ENCODE measurements at places on chromosomes 5 and 9.
A peak's percentile ranks its signal among the peaks of the same experiment; 100 is the strongest.

DNA sequence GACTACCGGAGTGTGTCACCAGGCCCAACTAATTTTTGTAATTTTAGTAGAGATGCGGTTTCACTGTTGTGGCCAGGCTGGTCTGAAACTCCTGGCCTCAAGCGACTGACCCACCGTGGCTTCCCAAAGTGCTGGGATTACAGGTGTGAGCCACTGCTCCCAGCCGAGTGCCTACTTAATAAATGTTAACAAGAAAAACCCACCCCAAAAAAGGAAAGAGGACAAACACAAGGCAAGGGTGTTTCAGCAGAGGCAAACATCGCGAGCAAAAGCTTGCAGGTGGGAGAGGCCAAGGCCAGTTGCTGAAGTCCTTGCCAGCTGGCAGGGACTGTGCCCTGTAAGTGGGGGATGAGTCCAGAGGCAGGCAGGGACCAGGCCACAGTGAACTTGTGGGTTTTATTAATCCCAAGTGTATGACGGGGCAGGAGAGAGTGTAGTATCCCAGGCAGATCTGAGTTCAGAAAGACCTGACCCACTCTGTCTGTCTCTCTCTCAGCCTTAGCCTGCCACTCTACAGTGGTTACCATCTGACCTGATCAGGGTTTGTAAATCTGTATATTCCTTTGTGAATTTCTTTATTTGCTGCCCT lies 6.4 kb upstream of the FPGS start:
- DNase-seq, result peak; percentile 64

DNA sequence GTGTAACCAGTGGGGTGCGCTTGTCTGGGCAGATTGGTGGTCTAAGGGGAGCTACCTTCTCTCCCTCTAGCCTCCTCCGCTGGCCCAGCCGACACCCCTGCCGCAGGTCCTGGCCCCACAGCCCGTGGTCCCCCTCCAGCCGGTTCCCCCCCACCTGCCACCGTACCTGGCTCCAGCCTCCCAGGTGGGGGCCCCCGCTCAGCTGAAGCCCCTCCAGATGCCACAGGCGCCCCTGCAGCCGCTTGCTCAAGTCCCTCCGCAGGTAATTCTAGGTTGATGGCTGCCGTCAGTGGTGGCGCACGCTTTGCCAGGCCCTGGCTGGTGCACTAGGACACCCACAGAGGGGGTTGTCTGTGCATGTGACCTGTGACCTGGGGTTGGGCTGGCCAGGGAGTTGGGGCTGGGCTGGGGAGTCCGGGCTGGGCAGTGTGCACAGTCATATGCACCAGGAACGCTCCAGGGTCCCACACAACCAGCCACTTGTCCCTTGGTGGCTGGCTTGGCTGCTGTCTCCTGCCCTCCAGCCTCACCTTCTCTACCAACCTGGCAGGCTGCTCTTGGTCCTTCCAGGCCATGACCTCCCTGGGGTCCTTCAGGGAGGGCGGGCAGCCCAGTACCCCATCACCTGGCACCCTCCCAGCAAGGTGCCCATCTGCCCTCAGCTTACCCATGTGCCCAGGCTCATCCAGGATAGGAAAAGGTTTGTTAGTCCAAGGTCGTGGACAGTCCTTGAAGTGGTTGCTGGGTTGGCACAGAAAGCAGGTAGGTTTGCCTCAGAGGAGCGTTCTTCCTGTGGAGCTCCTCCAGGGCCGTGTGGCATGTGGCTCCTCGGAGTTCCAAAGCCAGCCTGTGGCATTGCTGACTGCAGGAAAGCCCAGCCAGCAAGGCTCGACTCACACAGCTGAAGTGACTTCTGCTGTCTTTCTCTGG lies 73.2 kb downstream of the WNK2 start:
- DNase-seq, result peak; percentile 38

- DNase-seq, result no peak
These were observed 116.4 kb downstream of the GADD45G start for GRCh38 chr9:89721176-89721700.

DNA sequence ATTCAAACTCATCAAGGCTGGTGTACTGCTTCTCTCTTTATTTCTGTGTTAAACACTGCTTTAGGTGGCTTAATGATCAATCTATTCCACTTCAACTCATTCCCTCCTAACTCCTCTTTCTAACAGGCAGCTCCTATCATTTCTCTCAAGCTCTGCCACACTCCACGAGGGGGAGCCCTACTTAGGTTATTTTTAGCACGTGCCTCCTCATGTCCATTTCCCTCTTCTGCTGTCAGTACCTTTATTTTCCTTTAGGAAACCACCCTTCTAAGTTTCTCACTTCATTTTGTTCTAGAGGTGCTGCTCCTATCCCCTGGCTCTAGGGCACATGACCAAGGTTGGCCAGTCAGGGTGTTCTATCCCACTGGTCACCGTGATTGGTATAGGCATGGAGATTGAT lies 6.7 kb upstream of the BRINP1 start:
- DNase-seq, result no peak

DNA sequence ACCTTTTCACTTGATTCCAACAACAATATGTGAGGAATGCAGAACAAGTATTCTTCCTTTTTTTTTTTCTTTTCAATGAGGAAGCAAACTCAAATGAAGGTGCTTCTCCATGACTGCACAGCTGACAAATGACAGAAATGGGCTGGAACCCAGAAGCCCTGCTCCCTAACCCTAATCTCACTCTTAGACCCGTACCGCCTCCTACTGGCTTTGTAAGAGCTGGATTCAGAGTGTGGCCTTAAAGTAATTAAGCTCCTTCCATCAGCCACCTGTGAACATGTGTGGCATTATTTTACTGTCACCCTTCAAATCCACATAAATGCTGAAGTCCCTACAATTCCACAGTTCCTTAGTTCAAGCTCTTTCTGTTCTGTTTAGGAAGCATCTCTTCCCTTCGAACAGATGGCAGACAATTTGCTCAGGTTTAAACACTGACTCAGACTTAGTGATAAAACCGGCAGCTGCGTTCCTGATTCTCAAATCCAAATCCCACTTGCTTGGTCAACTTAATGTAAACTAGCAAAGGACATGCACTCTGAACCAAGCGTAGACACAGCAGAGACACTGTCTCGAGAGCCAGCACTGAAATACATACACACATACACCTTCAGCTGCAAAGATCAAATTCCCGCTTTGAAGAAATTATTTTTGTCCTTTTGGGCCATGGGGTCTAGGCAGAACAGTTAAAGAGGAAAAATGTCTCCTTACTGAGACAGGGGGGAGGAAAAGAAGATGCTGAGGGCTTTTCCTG lies 316.7 kb upstream of the TLE4 start:
- no peak for DNase-seq

DNA sequence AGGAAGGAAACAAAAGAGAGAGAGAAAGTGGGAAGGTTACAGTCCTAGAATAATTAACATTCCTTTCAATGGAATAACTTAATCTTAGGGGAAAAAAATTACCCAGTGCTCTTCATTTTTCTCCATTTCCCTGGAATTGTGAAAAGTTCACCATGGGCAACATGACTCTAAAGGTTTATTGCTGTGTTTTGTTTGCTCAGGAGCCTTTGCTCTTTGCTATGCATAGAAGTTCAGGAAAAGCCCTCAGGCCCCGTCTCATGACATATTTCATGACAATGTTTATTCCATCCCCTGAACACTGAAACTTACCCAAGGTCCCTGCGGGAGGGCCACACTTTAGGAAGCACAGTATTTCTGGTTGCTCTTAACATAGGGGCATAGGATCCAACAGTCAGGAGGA lies 9.8 kb upstream of the CTSL start:
- no peak for DNase-seq

DNA sequence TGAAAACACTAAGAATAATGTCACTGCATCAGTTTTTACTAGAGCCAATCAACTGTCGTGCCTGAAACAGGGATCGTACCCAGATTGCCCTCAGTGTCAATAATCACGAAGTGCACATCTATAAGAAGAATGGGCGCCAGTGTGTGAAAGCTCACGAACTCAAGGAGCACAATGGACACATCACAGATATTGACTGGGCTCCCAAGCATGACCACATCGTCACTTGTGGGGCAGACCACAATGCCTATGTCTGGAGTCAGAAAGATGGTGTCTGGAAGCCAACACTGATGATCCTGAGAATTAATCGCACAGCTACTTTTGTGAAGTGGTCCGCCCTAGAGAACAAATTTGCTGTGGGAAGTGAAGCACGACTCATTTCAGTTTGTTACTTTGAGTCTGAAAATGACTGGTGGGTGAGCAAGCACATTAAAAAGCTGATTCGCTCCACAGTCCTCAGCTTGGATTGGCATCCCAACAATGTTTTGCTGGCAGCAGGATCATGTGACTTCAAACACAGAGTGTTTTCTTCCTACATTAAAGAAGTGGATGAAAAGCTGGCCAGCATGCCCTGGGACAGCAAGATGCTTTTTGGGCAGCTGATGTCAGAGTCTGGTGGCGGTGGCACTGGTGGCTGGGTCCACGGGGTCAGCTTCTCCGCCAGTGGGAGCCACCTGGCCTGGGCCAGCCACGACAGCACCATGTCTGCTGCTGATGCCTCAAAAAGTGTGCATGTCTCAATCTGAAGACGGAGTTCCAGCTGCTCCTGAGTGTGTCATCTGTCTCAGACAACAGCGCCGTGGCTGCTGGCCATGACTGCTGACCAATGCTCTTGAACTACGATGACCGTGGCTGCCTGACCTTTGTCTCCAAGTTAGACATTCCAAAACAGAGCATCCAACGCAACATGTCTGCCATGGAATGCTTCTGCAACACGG lies 32.2 kb downstream of the NSA2 start:
- no peak for DNase-seq

- DNase-seq, result no peak
These were observed 32.6 kb downstream of the FNBP1 start for GRCh38 chr9:130010151-130010988.

DNA sequence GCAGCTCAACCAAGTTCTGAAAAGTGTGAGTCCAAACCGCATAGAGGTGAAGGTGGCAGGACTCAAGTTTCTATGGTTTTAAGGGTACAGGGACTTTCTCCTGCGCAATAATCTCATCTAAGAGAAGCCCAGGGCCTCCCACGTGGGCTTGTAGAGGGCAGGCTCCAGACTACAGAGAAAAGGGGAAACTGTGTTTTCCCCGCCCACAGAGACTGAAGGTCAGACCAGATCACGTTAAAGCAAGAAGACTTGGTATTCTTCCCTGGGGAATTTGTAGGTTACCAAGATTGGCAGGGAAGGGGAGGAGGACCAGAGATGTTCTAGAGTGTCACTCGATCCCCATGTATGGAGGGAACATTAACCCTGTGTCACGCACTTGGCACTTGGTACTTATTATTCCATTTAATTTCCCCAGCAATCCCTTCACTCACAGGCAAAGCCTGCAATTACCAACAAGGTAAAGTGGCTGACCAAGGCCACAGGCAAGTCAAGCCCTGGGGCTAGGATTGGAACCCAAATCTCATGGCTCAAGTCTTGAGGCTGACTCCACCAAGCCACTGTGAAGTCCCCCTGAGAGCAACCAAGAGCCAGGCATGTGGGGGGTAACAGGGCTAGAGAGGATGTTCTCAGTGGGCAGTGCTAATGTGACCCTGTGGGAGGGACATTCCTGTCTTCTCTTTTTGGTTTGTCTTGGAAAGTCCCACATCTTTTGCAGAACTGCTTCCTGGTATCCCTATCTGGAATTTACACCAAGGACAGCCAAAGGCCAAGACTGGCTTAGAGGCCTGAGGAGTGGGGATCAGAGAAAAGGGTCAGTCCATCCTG lies 18.3 kb upstream of the NEK6 start:
- no peak for DNase-seq

GRCh38 chr5:55699041-55699688 lies 13.0 kb downstream of the SLC38A9 start:
- DNase-seq, result no peak

DNA sequence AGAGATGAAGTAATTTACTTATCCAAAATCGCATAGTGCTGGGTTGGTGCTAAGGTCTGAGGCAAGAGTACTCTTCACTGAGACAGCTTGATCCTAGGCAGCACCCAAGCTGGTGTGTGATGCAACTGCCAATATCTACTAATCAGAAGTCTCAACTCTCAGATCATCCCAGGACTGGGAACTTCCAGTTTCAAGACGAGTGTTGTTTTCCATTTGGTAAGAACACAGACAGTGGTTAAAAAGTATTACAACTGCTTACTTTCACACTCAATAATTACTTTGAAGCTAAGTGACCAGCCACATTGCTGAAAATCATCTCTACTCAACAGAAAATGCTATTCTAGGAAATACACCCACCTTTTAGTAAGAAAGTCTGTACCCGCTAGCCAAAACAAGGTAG lies 45.3 kb downstream of the FBXW11 start:
- DNase-seq, result no peak

DNA sequence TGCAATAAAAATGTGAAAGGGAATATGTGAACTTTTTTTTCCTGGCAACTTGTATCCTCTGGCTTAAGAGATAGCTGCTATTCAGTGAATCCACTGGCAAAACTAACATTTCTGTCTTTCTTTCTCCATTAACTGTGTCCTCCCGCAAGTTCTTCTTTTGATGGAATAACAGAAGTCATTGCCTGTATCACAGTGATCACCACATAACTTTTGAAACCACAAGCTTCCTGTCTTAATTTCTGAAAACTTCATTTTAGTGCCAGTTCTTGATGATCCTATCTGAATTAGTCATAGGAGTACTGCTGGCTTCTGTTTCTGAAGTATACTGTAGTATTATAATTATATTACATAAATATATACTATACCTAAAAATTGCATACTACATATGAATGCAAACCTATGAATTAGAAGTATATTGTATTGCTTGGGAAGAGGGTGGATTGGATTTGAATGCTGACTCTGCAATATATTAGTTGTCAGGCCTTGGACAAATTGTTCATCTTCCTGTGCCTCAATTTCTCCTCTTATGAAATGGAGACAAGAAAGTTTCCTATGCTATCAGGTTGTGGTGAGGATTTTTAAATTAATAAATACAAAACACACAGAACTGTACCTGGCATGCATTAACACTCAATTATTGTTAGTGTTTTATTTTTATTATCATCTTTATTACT lies 441.6 kb downstream of the CETN3 start:
- no peak for DNase-seq

GRCh38 chr9:127074561-127075548 lies 47.6 kb downstream of the ANGPTL2 start:
- DNase-seq, result no peak

Measured in lower lobe of right lung (tissue), 2 donors.